Stimulated activated CD4-positive, alpha-beta T cell treated with anti-CD3 and anti-CD28 coated beads, TNF-alpha, amount 100 ng/mL, for 24 hours (primary cell): ENCODE measurements at places on chromosomes 3 and 15.

GRCh38 chr3:14810801-14811661 lies 7.7 kb upstream of the FGD5 start:
- no peak for DNase-seq

DNA sequence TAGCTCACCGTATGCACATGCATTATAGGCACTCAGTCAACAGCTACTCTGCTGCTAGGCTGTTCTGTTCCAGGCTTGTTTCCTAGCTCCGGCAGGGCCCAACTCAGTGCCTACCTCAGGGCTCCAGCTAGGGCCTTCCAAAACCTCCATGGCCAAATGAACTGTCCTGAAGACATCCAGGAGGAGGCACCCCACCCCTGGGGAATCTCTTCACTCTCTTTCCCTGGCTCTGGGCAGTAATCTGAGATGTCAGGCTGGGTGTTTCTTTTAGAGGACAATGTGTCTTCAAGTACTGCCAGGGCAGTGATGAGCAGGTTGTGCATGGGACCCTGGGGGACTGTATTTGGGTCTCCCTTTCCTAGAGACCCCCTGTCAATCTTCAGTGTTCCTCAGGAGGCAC lies 38.3 kb upstream of the TPM1 start:
- DNase-seq, result no peak

- no peak for DNase-seq
Observed at GRCh38 chr3:178233371-178234071, 302.7 kb upstream of the KCNMB2 start.

DNA sequence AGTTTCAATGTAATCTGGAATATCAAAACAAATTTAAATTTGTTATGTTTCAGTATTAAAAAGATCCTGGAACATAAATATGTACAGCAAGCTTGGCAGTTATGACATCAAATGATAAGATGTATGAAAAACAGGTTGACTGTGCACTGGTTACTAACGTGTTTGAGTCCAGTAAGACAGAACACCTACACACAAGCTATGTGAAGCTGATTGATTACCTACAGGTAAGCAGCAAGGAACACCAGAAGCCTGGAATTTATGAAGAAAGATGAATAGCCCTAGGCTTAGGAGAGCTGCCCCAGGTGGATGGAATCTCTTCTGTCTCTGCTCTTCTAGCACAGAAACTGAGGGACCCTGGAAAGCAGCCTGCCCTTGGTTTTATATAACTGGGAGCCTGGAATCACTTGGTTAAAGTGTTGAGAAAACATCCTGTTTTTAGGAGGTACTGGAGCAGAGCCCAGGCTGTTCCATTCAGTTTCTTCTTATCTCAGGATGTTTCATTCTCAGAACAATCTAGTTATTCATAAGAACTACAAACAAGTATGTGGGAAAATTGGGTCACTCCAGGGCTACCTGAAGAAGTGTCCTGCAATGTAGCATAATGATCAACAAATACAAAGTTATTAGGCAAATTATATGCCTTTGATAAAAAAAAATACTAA lies 36.3 kb downstream of the SLITRK3 start:
- no peak for DNase-seq

- no peak for DNase-seq
Observed at GRCh38 chr3:181369637-181370036, 342.1 kb upstream of the SOX2 start.
